ENCODE measurements at places on chromosomes 12 and 14. TPM values are rescaled to one million over a fixed set of nuclear protein-coding genes. Genes with fewer than 3 reads are reported as not detected.

GRCh38 chr12:176321-177181 is 37.4 kb downstream of the SLC6A12 start:
- DNase-seq: peak; percentile 60

- DNase-seq: no peak
These were observed 599.9 kb upstream of the MDGA2 start for GRCh38 chr14:48275301-48275700.

- DNase-seq: peak; percentile 62
These were observed 5.1 kb downstream of the CLMN start for GRCh38 chr14:95314609-95315008.

The STON2 gene
- 8.2 TPM for total RNA-seq

- DNase-seq: no peak
These were observed 14.0 kb downstream of the ATF7IP start for GRCh38 chr12:14379508-14379907.

DNA sequence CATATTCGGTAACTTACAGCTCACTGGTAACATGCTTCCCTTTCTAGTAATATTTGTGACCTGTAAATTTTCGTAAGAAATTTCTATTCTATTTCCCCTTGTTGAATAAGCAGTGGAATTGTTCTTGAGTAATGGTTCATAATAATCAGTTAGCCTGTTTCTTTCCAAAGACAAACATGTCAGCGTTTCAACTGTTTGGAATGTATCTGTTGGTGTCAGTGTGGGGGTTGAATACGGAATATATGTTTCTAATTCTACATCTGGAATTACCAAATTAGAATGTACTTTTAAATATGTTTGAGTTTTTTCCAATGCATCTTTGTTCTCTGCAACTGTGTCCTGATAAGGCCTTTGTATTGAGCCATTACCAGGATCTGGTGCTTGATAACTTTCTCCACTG is 2.0 kb downstream of the BBS10 start:
- no peak for DNase-seq

The DNAJC22 gene
- 0.86 TPM for total RNA-seq

- DNase-seq: no peak
These were observed 496.5 kb downstream of the VRK1 start for GRCh38 chr14:97293659-97294058.

The ASCL1 gene
- not detected for total RNA-seq

GRCh38 chr12:75437564-75437963 is 43.0 kb upstream of the GLIPR1 start:
- DNase-seq: no peak

The KRT79 gene
- not detected for total RNA-seq

- no peak for DNase-seq
These were observed 102.6 kb upstream of the LMNTD1 start for GRCh38 chr12:25655702-25656101.

- no peak for DNase-seq
These were observed 92.7 kb downstream of the PHETA1 start for GRCh38 chr12:111276146-111276545.

- no peak for DNase-seq
These were observed 6.3 kb downstream of the RACGAP1 start for GRCh38 chr12:50018968-50019367.

The ANKRD9 gene
- 115 TPM for total RNA-seq

GRCh38 chr14:37791384-37792036 is 196.1 kb downstream of the TTC6 start:
- DNase-seq: no peak

GRCh38 chr14:101132588-101132987 is 229.1 kb upstream of the RTL1 start:
- no peak for DNase-seq

GRCh38 chr12:19550626-19551025 is 111.3 kb downstream of the AEBP2 start:
- DNase-seq: no peak

DNA sequence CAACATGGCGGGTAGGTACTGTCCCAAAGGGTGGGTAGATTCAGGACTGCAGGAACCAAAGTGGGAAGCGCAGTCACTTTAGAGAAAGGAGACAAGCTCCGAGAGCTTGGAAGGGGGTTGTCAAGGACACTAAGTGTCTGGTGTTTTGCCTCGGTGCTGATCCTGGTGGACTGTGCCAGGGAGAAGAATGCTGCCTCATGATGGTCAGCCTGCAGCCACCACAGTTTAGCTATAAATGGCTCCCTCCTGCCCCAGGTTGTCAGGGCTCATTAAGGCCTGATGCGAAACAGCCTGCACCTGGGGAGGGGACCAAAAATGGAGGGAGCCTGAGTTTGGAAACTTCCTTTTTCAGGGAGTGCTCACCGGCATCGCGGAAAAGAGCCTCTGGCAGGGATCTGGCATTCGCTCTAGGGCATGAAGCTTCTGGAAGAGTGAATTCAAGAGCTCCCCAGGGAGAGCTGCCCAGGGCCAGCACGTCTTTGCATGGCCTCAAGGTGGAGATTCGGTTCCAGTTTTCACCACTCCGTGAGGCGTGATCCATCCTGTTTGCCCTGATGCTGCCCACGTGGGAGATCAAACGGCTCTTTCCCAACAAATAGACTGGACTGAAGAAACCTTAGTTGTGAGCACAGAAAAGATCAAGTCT is 164.0 kb downstream of the FOXN3 start:
- no peak for DNase-seq
